ENCODE measurements at places on chromosomes 13 and 19. TPM values are rescaled to one million over a fixed set of nuclear protein-coding genes. Genes with fewer than 3 reads are reported as not detected.

- no peak for DNase-seq
Measured at GRCh38 chr13:107395927-107396662, 819.2 kb downstream of the LIG4 start.

GRCh38 chr13:80931118-80931517 is 590.2 kb upstream of the SPRY2 start:
- no peak for DNase-seq

The ZNF878 gene
- total RNA-seq, result 0.49 TPM

The NALCN gene
- 1.8 TPM for total RNA-seq
